ENCODE measurements at places on chromosomes 13 and 19.
A peak's percentile ranks its signal among the peaks of the same experiment; 100 is the strongest.

GRCh38 chr13:19572280-19572679 is 10.9 kb upstream of the TPTE2 start:
- no peak for DNase-seq

GRCh38 chr13:80463673-80464352 is 122.9 kb upstream of the SPRY2 start:
- no peak for DNase-seq

GRCh38 chr13:103961784-103962183 is 895.6 kb upstream of the SLC10A2 start:
- no peak for DNase-seq

GRCh38 chr13:97493456-97493855 is 59.5 kb downstream of the RAP2A start:
- DNase-seq = no peak

- DNase-seq = no peak
Measured at GRCh38 chr13:96779691-96780090, 214.6 kb downstream of the OXGR1 start.

- no peak for DNase-seq
Measured at GRCh38 chr13:75417012-75417384, 65.0 kb downstream of the TBC1D4 start.

- DNase-seq = no peak
Measured at GRCh38 chr19:51010066-51010795, 8.8 kb upstream of the KLK8 start.

DNA sequence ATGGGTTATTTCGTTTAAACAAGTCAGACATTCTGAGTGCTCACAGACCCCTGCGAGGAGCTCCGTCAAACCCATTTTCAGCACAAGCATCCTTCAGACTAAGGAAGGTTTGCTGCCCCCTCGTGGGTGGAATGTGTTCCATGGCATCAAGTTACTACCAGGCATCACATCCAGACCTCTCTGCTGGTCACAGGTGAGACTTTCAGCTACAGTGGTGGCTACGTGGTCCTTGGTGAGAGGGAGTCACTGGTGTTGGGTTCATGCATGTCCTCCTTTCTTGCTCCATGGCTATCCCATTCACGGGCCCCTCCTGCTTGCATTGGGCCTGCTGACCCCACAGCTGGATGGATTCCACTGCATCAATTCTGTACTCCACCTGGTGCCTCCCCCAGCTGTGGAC is 9.1 kb upstream of the LILRB5 start:
- peak; percentile 43 for DNase-seq

DNA sequence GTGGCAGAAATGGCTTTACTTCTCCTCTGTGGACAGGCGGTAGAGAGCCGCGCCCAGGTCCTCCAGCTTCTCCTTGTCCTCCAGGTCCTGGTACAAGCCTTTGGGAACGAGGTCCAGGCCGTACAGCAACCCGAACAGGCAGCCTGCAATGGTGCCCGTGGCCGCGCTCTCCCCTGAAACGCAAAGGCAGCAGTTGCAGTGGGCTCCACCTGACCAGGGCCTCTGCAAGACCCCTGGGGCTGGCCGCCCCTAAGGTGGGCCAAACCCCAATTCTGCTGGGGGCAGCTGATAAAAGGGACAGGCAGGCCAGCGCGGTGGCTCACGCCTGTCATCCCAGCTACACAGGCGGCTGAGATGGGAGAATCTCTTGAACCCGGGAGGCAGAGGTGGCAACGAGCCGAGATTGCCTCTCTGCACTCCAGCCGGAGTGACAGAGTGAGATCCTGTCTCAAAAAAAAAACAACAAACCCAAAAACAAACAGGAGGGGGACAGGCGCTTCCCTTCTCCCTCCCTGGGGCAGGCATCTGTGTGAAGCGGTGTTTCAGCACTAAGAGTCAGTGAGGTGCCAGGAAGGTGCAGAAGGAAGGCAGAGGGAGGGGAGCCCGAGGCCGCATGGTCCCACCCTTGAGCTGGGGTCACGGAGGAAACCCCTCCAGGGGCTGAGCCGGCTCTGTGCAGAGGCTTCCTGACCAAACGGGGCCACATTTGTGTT is 30.3 kb downstream of the ADPRHL1 start:
- no peak for DNase-seq

GRCh38 chr13:54633456-54633855 is 1604.8 kb downstream of the OLFM4 start:
- no peak for DNase-seq

GRCh38 chr13:75365724-75366173 is 116.2 kb downstream of the TBC1D4 start:
- DNase-seq = no peak

GRCh38 chr13:29429286-29429900 is 166.1 kb downstream of the SLC7A1 start:
- no peak for DNase-seq

DNA sequence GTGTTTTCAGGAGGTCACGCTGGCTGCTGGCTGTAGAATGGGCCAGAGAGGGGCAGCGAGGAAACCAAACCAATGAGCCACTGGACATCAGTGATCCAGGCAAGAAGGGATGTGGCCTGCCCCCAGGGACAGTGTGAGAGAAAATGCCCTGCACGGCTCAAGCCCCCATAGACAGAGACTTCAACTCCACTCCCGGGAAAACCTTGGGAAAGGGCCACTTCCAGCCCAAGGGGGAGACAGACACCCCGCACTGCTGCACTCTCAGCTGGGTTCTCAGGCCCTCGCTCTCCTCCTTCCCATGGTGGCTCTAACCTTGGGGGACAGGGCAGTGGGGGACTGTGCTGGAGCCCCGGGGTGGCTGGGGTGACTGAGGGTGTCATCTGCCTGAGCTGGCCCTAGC is 172.0 kb downstream of the KATNAL1 start:
- no peak for DNase-seq

- peak; percentile 91 for DNase-seq
Measured at GRCh38 chr19:42423462-42424344, 3.5 kb downstream of the LIPE start.

GRCh38 chr19:9878511-9879196 is 43.5 kb downstream of the PIN1 start:
- DNase-seq = no peak

- peak; percentile 30 for DNase-seq
Measured at GRCh38 chr19:16342002-16342715, 17.5 kb downstream of the KLF2 start.

GRCh38 chr13:27997904-27998522 is 9.5 kb upstream of the URAD start:
- no peak for DNase-seq

DNA sequence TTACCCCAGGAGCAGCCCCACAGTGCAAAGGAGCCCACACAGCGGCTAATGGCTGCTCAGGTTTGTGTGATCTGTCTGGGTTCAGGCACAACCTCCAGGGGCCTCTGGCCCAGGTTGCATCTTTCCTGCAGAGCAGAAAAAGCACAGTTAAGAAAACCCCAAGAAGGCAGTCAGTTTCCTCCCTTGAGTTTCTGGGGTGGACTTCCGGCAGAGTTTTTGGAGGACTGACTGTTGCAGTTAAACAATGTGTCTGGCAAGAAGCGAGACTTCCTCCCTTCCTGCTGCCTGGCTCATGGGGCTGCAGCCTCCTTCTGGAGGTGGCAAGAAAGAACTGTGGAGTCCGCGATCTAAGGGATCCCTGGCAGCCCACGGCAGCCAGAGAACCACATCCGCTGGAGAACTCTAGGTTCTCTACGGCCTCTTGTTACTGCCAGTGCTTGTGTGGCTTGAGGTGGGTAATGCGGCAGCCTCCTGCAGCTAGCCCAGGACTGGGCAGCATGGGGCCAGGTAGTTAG is 114.4 kb downstream of the ZDHHC20 start:
- no peak for DNase-seq

GRCh38 chr19:39438270-39438934 is 2.7 kb upstream of the RPS16 start:
- no peak for DNase-seq

GRCh38 chr13:66128692-66129269 is 1101.4 kb downstream of the PCDH9 start:
- no peak for DNase-seq

- DNase-seq = no peak
Measured at GRCh38 chr13:112254900-112255299, 121.3 kb upstream of the SPACA7 start.

- DNase-seq = no peak
Measured at GRCh38 chr19:13600091-13600490, 93.8 kb upstream of the CACNA1A start.

DNA sequence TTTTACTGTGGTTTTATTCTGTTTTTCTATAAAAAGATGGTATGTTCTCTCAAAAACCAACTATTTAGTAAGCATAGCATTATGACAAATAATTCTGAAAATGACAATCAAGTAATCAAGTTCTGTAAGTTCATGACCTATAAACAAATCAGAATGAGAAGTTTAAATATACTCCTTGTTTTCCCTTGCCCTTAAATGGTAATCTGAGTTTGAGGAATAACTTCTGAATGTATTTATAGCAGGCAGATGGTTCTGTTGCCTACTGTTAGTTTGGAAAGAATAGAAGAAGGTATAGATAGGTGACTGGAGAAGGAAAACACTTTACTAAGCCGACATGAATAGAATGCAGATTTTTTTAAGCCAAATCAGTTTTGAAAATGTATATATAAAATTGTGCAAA is 63.9 kb downstream of the POSTN start:
- DNase-seq = no peak

DNA sequence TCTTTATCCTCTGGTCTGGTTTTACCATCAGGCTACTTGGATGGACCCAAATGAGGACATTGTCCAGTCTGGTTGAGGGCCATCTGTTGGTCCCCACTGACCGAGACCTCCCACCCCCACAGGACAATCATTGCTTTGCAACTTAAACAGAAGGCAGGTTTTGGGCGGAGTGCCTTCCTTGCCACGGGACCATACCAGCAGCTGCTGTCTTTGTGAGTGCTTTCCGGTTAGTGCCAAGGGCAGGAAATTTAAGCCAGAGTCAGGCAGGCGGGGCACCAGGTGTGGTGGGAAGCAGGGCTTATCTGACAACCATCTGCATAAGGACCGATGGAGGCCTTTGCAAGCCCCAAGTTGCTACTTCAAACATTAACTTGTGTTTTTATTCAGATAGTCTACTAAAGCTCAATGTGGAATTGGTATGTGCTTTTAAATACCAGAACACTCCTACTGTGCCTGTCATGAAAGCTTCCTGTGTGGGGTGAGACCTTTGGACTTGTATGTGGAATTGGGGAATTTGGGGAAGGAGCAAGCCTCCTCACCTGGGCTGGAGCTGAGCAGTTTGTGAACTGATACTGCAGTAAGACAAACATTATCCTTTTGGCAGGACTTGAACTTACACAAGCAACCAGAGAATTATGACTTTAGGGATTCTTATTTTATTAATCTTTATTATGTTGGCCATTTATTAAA is 39.3 kb upstream of the UBE2L5 start:
- DNase-seq = no peak

GRCh38 chr13:45393941-45394570 is 24.1 kb downstream of the SLC25A30 start:
- no peak for DNase-seq

GRCh38 chr19:8686549-8686948 is 12.0 kb downstream of the ACTL9 start:
- DNase-seq = no peak

- no peak for DNase-seq
Measured at GRCh38 chr13:34358811-34359513, 541.0 kb downstream of the RFC3 start.

DNA sequence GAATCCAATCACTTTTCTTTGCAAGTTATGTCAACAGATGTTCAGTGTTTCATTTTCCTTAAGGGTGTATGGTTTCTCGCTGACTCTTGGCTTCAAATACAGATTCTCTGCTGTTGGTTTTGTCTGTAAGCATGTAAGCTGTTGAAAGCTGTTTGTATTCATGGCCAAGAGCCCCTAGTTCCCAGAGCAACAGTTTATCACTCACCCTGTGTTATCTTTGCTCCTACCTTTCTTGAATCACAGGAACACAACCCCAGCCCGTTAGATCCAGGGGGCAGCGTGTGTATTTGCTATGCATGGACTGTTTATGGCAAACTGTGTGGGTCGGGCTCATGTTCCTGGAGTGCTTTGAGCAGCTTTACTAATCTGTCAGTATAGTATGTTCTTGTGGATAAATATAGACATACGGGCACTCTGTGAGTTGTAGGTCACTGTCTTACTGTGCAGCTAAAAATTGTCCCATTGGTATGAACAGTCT is 28.9 kb downstream of the FRY start:
- no peak for DNase-seq

DNA sequence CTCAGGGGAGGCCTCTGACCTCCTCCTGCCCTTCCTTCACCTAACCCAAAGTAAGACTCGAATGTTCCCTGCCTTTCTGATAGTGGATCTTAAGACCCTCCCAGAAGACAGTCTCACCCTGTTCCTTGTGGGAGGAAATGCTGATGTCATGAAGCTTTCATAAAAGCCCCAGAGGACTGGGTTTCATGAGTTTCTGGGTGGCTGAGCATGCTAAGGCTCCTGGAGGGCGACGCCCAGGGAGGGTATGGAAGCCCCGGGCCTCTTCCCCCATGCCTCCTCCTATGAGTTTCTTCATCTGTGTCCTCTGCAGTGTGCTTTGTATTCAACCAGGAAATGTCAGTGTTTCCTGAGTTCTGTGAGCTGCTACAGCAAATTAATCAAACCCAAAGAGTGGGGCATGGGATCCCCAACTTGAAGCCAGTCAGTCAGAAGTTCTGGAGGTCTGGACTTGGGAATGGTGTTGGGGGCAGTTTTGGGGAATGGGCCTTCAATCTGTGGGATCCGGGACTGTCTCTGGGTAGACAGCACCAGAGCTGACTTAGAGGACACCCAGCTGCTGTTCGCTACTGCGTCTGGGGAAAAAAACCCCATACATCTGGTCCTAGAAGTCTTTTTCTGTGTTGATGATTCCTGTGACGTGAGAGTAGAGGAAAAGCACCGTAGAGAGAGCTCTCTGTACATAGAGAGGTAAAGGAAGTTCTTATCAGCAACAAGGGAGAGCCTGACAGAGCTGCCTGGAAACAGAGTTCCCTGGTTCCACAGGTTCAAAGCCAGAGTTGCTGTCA is 2.0 kb upstream of the LILRB2 start:
- DNase-seq = no peak

DNA sequence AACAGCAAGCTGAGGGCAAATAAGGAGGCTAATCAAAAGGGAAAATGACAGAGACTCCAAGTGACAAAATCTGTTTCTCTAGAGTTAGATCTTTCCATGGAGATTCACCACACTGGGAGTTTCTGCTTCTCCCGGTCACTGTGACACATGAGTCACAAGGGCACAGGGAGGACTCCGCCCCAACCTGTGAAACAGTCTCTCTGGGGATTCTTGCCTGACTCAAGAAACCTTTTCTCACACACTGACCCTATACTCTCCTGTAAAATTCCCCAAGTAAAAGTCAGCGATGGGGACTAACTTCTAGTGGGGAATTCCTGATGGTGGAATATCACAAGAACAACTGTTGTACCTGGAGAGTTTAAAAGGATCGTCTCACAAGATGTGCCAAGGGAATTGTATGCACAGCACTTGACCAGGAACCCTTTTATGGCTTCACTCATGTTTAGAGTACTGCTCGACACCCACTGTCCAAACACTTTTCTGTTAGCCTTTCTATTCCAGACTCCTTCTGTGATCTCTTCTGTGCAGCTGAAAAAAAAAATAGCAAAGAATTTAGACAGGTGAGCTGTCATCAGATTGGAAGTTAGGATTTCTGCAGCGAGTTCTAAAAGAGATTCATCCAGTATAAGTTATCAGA is 46.8 kb upstream of the URAD start:
- no peak for DNase-seq

GRCh38 chr13:95176611-95177259 is 124.5 kb downstream of the ABCC4 start:
- no peak for DNase-seq

GRCh38 chr13:86403181-86403580 is 604.0 kb upstream of the SLITRK6 start:
- no peak for DNase-seq

Data from activated T-helper 9 cell treated with anti-CD3 and anti-CD28 coated beads, Interleukin-2, amount 50 U/mL, for 16 hours (primary cell).